ENCODE measurements at places on chromosomes 5 and 9. TPM values are rescaled to one million over a fixed set of nuclear protein-coding genes. Genes with fewer than 3 reads are reported as not detected.
A peak's percentile ranks its signal among the peaks of the same experiment; 100 is the strongest.

ENHO gene
- total RNA-seq = 1.1 TPM

SOX30 gene
- not detected for total RNA-seq

IFNK gene
- total RNA-seq = not detected

DNA sequence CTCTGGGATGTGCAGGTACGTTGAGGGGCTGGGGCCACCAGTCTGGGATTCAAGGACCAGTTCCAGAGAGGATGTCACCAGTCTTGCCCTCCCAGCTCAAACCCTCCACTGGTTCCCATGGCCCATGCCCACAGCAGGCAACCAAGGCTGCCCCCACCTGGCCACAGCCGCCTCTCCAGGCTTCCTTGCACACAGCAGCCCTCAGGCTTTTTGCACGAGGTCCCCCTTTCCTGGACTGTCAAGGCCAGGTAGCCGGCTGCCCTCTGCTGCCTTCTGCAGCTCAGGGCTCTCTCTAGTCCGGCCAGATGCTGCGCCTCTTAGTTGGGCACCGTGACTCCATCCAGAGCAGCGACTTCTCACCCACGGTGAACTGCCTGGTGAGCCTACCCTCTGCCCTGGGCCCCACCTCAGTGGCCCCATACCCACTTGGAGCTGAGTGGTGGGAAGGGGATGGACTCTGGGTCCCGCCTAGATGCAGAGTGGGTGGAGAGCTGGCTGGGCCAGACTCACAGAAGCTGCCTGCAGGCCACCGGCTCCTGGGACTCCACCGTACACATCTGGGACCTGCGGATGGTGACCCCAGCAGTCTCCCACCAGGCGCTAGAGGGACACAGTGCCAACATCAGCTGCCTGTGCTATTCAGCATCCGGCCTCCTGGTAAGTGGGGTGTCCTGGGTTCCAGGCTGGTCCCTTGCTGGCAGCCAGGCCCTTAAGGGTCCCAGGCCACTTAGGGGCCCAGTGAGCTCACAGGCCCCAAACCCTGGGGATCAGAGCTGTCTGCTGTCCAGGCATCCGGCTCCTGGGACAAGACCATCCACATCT lies 2.9 kb downstream of the WDR38 start:
- peak; percentile 47 for DNase-seq

DNA sequence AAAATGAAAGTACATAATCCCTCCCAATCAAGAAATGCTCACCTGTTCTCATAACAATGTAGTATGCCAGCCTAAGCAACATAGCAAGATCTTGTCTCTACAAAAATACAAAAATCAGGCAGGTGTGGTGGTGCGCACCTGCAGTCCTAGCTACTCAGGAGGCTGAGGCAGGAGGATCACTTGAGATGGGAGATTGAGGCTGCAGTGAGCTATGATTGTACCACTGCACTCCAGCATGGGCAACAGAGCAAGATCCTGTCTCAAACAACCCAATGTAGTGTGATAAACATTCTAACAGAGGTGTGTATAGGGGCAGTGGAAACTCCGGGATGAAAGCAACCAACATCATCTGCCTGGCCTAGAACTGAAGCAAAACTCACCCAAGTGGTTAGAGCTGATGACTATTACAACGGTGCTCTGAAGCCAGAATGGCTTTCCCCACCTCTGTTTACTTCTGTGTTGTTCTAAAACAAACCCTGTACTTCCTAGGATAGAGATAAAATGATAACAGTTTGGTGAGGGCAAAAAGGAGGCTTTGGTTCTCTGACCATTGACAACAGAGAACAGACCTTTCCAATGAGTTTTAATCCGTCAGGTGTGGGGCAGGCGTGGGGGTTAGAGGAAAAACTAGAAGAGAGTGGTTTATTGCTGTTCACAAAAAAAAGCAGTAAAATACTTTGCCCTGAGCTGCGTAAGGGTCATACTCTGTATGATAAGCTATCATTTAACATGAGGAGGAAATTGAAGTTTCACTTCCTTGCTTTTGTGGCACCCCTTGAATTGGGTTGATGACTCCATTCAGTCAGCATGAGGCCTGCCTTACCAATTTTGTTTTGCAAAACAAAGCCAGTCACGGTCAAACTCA lies 18.9 kb downstream of the WNT8A start:
- DNase-seq = no peak

- DNase-seq = peak; percentile 24
These were observed 280.3 kb upstream of the CDH9 start for GRCh38 chr5:27318701-27319100.

- no peak for DNase-seq
These were observed 20.0 kb downstream of the RNF44 start for GRCh38 chr5:176517053-176517661.

- DNase-seq = no peak
These were observed 3.9 kb upstream of the RALGDS start for GRCh38 chr9:133124907-133125275.
